ENCODE measurements at places on chromosomes 6 and 20. TPM values are rescaled to one million over a fixed set of nuclear protein-coding genes. Genes with fewer than 3 reads are reported as not detected.
A peak's percentile ranks its signal among the peaks of the same experiment; 100 is the strongest.

SNX3 gene
- 51.5 TPM for total RNA-seq

HLA-DQA1 gene
- 21.5 TPM for total RNA-seq

TMEM170B gene
- total RNA-seq, result 1.3 TPM

MRPL18 gene
- total RNA-seq, result 24.9 TPM

LPA gene
- not detected for total RNA-seq

EFCAB8 gene
- total RNA-seq, result 0.32 TPM

EPPIN gene
- total RNA-seq, result not detected

RAET1L gene
- total RNA-seq, result not detected

BTNL2 gene
- total RNA-seq, result not detected

- no peak for DNase-seq
These were observed 195.1 kb upstream of the SGK1 start for GRCh38 chr6:134512981-134513391.

DNA sequence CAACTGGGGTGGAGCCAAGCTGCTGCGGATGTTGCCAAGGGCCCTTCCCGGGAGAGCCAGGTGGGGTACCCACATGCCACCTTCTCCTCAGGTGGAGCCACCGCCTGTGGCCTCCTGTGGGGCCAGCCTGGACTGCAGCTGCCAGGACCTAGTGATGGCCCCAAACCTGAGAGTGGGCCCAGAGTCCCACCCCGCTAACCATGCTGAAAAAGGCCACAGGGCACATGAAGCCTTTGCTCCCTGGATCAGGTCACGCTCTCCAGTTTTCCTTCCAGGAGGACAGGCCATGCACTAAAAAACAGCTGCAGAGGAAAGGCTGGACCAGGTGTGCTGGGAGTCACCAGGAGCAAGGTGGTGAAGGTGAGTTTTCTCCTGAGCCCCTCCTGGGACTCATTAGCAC, 73.9 kb upstream of the SLC22A16 start:
- no peak for DNase-seq

DNA sequence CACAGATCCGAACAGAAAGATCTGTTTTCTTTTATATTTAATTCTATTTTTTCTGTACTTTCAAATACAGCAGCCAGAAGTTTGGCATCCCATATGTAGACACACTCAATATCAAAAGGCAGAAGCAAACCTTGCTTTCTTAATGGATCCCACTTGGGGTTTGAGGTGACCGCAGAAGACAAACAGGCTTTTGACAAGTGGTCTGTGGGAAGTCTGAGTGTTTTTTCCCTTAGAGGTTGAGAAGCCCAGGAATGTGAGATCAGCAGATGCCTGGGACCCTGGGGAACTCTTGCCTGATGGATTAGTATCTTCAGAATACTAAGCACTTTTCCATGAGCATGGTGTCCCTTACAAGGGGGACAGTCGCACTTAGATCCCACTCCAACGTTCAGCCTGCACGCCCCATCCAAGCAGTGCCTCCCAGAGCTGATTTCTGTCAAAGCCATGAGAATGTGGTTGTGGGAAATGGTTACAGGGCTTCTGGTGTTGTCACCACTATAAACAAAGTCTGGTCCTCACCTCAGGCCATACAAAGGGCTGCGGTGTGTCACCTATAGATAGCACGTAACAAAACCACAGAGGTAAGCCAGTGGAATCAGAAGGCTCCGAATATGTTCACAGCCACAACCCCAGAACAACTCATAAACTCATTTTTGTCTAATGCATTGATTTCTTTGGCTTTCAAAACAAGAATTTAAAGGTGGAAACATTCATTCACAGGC, 12.7 kb downstream of the IL17F start:
- DNase-seq, result no peak

- no peak for DNase-seq
These were observed 124.0 kb upstream of the STXBP5 start for GRCh38 chr6:147080225-147080624.

GRCh38 chr6:144352331-144352730, 67.2 kb downstream of the UTRN start:
- DNase-seq, result no peak

GRCh38 chr20:50510706-50511542, 741 bp downstream of the PTPN1 start:
- no peak for DNase-seq

DNA sequence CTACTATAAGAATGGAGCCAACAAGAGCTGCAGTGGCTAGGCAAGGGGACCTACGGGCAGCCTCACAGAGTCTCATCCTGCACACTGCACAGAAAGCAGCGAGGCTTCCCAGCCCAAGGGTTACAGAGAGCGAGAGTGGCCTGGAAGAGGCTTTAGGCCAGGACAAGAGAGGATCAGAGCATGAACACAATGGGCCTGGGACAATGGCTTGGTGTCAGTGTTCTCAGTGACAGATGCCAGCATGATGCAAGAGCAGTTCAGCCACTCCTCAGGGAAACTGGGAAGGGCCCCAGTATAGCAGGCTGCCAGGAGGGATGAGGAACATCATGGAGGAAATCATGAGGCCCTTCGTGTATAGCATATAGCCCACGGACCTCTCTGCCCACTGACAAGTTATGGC, 108.0 kb downstream of the NUS1 start:
- DNase-seq, result no peak

GRCh38 chr6:89079511-89080234, 878 bp upstream of the PNRC1 start:
- DNase-seq, result peak; percentile 25

DNA sequence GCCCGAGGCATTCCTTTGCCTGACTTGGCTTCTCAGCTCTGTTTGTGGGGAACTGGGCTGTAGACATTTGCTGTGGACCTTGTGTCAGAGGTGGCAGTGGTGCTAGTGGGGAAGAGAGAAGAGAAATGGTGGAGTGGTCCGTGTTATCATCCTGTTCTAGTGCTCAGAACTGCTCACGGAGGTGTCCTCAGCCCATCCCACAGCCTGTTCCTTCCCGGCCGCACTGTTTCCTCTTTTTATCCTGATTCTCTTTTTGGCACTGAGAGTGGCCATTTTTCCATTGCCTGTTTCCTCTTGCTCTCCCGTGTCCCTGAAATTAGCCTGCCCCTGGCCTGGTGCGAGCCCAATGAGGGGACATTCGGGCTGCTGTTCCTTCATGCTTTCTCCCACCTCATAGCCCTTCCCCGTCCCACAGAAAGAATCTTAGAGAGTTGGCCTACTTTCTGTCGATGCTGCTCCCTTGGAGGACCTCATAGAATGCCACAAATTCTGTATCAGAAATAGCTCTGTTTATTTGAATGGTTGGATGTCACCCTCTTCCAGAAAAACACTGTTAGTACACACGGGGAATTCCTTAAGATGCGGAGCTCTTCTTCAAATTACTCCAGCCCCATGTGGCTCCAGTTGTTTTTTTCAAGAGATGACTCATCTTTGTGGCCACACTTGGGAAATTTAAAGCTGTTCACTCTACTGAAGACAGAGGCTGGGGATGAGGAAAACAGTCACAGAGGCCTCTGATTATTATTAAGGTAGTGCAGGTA, 26.1 kb downstream of the FARS2 start:
- DNase-seq, result no peak

DNA sequence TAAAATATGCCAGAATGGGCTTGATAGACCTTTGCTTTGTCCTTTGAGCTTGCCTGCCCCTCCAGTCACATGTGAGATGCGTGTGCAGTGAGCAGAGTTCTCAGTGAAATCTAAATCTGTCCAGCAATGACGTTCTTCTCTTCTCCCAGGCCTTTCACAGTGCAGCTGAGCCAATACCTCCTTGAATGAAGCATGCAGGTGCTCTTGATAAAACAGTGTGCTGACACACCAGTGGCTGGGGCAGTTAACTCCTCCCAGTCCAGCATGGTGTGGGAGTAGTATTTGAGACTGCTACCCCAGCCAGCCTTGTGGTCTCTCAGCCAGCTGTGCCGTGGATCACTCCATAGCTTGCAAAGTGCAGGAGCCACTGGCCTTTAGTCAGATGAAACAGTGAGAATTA, 240.5 kb downstream of the FARS2 start:
- no peak for DNase-seq

GRCh38 chr6:32685603-32686002, 19.1 kb upstream of the HLA-DQB1 start:
- DNase-seq, result peak; percentile 10

GRCh38 chr6:9523462-9523861, 891.4 kb downstream of the TFAP2A start:
- no peak for DNase-seq

DNA sequence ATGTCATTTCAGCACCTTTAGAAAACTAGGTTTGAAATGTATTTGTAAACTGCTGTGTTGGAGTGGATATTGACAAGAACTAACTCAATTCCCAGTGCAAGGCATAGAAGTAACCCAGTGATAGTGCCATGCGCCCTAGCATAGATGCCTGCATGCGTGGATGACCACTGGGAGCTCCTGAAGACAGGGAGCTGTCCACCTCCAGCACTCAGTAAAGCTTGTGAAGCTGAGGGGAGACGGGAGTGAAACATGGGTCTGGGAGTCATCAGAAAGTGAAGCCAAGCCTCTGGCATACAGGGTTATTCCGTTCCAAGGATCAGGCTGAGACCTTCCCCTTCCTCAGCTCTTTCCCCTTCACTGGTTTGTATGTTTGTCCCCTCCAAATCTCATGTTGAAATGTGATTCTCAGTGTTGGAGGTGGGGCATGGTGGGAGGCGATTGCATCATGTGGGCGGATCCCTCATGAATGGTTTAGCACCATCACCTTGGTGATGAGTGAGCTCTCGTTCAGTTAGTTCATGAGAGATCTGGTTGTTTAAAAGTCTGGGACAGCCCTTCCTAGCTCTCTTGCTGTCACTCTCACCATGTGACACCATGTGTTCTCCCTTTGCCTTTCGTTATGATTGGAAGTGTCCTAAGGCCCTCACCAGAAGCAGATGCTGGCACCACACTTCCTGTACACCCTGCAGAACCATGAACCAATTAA, 146.5 kb upstream of the FERMT1 start:
- DNase-seq, result no peak

DNA sequence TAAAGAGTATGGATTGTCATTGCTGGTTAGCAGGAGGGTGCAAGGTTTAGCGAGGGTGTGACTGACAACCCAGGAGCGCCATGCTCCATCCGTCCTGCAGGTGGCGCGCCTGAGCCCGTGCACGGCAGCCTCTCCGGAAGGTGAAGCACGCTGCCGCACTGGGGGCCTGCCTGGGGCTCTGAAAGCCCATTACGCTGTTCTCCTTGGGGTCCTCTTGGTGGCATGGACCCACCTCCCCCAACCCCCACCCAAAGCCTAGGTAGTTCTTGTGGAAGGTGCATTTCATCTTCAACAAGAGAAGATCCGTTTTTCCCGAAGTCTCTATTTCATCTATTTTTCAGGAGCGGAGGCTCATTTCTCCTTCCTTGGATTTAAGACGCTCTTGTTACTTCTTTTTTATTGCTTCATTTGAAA, 197.4 kb upstream of the KCNG1 start:
- peak; percentile 38 for DNase-seq

DNA sequence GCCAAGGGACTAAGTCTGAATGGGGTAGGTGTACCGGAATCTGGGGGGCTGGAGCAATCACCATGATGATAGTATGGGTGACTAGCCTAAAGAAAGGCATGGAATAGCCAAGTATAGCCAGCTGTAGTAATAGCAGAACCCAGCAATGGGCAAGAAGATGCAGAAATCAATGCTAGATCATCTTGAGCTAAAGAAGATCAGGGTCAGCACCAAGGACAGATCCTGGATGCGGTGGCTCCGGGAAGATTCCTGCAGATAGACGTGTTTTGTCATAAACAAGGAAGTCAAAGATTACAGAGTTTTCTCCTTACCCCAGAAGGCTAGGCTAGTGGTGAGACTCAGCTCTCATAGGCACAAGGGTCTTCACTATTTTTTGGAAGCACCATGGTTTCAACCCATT, 561.6 kb upstream of the CHD6 start:
- DNase-seq, result no peak

- no peak for DNase-seq
These were observed 11.0 kb downstream of the UNC93A start for GRCh38 chr6:167302074-167302473.

- DNase-seq, result no peak
These were observed 90.8 kb upstream of the HDAC2 start for GRCh38 chr6:114061741-114062140.

GRCh38 chr20:63937596-63937995, 18.6 kb downstream of the UCKL1 start:
- no peak for DNase-seq

DNA sequence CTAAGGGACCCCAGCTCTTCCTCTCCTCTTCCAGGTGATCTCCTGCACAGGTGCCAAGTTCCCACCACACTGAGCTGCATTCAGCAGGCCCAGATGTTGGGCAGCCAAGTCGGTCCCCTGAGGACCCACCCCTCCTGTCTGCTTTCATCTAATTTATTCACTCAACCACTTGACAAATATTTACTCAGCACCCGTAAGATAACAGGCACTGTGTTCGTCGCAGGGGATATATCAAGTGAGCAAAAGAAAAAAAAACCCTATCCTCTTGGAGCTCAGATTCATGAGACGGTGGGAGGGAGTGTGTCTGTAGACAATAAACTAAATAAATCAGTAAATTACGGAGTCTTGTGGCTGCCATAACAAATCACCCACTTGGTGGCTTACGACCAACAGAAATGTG, 143.6 kb downstream of the MRPL14 start:
- no peak for DNase-seq

- DNase-seq, result no peak
These were observed 921.8 kb upstream of the EPHA7 start for GRCh38 chr6:94341173-94341572.

DNA sequence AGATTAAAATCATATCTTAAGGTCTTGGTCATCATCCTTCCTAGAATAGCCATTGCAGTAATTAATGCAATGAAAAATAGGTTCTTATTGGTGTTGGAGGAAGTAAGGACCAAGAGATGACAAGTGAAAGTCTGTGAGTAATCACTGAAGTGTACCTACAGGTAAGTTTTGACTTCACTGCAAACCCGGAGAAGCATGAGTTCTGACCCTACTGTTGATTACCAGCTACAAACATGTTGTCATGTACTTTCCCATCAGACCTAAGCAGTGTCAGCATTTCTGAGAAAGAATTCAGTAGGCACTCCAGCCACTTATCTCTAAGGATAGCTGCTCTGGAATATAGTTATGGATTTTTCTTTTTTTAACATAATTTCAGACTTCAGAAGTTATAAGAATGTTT, 280.9 kb downstream of the ZFAND3 start:
- no peak for DNase-seq

All from T-helper 17 cell (primary cell).